GM12878 (cell line): ENCODE measurements at places on chromosomes 6 and 20. TPM values are rescaled to one million over a fixed set of nuclear protein-coding genes. Genes with fewer than 3 reads are reported as not detected.
A peak's percentile ranks its signal among the peaks of the same experiment; 100 is the strongest.

GRCh38 chr20:15927893-15928650 lies 645.2 kb downstream of the KIF16B start:
- no peaks in the 10 kb centered on the region for H3K27me3 ChIP-seq
- no peak overlapping the region for H3K27ac ChIP-seq
- no peak for DNase-seq

The BTN1A1 gene
- 1.1 and 1.4 TPM in 2 replicates for polyA plus RNA-seq

DNA sequence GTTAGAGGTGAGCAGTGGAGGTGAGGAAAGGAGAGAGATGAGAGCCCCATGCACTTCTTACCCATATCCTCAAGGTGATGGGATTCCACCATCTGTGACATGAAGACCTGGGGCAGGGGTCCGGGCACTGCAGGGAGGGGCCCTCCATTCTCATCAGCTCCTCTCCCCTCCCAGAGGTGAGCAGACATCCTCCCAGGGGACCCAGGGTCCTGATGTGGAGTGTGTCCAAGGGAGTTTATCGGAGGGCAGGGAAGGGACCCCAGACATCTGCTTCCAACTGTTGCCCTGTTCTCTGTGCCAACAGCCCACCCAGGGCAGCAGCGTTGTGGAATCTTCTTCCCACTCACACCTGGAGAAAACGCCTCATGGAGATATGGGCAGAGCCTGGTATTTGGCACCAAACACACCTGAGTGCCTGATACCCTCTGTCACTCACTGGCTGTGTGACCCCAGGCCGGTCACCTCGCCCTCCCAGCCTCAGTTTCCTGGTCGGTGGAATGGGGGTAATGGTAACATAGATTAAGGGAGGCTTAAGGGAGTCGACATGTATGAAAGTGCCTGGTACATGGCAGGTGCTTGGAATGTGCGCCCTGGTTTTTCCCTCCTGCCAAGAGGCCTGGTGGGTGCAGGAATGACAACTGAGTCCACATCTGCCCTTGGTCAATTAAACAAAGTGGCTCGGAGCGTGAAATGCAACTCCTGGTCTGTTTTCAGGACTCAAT lies 227.9 kb downstream of the PREX1 start:
- DNase-seq, result no peak
- H3K27ac ChIP-seq, result no peak overlapping the region
- H3K36me3 ChIP-seq, result no peaks in the 10 kb centered on the region

DNA sequence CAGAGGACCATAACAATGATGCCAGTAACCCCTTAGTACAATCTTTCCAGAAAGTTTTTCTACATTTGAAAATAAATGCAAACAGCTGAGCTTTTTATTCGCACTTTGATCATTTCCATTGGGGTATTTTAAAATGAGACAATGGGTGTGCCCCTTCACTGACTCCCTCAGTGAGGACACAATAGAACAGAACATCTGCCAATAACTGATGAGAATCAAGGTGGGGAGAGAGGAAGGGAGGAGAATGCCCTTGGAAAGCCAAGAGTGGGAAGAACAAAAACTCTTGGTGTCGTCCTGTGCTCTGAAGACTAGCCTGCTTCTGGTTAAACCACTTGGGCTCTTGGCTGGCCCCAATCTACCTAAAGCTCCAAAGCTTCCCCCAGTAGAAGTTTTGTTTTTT lies 66.0 kb downstream of the KIF13A start:
- H3K4me3 ChIP-seq, result no peak overlapping the region
- H3K36me3 ChIP-seq, result no peaks in the 10 kb centered on the region
- H3K27me3 ChIP-seq, result no peaks in the 10 kb centered on the region; the same call in 1 of the 2 replicates
- H3K27ac ChIP-seq, result no peak overlapping the region
- no peak for DNase-seq
- no peaks in the 10 kb centered on the region for H3K4me1 ChIP-seq

GRCh38 chr6:127111526-127111925 lies 6.9 kb upstream of the RSPO3 start:
- no peak for DNase-seq
- H3K36me3 ChIP-seq, result no peaks in the 10 kb centered on the region
- no peak overlapping the region for H3K4me3 ChIP-seq
- no peak overlapping the region for H3K27ac ChIP-seq
- H3K27me3 ChIP-seq, result peaks cover 3% of the 10 kb centered on the region; the same call in 1 of the 2 replicates
- no peaks in the 10 kb centered on the region for H3K4me1 ChIP-seq

GRCh38 chr6:46849361-46849690 lies 56.1 kb downstream of the MEP1A start:
- no peak overlapping the region for H3K4me3 ChIP-seq
- H3K4me1 ChIP-seq, result no peaks in the 10 kb centered on the region
- no peak overlapping the region for H3K27ac ChIP-seq
- DNase-seq, result no peak
- H3K27me3 ChIP-seq, result no peaks in the 10 kb centered on the region; the same call in 1 of the 2 replicates
- H3K36me3 ChIP-seq, result no peaks in the 10 kb centered on the region

The UNC93A gene
- not detected in 2 replicates for polyA plus RNA-seq

DNA sequence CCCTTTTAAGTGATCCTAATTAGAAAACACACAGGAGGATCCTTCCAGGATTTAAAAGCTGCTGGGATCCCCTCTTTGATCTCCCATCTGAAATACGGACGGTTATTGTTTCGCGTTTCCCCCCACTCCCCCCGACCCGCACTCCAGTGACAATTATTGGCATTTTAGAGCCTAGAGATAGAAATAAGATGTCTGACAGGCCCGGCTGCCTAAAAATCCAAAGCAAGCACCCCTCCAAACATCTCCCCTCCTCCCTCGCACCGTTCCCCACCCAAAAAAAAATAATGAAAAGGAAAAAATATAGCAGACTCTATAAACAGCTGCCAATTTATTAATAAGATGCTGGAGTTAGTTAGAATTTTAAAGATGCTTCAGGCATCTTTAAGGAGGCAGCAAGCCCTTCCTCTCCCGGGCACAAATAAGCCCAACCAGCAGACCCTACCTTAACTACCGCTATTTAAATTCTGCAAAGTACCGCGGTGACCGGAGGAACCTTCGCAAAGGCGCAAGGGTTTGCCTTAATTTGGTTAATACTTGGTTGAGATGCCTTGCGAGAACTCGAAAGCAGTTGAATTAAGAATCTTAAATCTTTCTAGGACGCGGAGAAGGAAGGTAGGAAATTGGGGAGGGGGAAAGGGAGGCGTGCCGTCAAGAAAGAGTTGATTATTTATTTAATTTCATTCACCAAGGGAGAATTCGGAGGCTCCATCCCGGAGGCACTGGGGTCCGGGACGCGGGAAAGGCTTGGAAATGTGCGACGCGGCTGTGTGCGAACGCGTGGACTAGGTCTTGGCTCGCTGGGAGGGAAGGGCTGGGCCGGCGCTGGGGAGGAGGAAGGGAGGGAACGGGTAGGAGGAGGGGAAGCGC lies 1.5 kb upstream of the ISM1 start:
- peaks cover 4% of the 10 kb centered on the region; the same call in 1 of the 2 replicates for H3K4me1 ChIP-seq
- no peak overlapping the region for H3K4me3 ChIP-seq
- no peak overlapping the region for H3K27ac ChIP-seq

The CRISP2 gene
- not detected in 2 replicates for polyA plus RNA-seq

- H3K27ac ChIP-seq, result no peak overlapping the region
- no peaks in the 10 kb centered on the region for H3K36me3 ChIP-seq
- H3K4me3 ChIP-seq, result no peak overlapping the region
- H3K4me1 ChIP-seq, result peaks cover 22% of the 10 kb centered on the region
Observed at GRCh38 chr6:12235341-12235740, 54.8 kb upstream of the EDN1 start.

GRCh38 chr6:98946879-98947410 lies 801 bp downstream of the FBXL4 start:
- DNase-seq, result no peak
- H3K4me3 ChIP-seq, result peak overlapping the region; percentile 90
- H3K36me3 ChIP-seq, result no peaks in the 10 kb centered on the region
- peak overlapping the region; percentile 82 for H3K27ac ChIP-seq

DNA sequence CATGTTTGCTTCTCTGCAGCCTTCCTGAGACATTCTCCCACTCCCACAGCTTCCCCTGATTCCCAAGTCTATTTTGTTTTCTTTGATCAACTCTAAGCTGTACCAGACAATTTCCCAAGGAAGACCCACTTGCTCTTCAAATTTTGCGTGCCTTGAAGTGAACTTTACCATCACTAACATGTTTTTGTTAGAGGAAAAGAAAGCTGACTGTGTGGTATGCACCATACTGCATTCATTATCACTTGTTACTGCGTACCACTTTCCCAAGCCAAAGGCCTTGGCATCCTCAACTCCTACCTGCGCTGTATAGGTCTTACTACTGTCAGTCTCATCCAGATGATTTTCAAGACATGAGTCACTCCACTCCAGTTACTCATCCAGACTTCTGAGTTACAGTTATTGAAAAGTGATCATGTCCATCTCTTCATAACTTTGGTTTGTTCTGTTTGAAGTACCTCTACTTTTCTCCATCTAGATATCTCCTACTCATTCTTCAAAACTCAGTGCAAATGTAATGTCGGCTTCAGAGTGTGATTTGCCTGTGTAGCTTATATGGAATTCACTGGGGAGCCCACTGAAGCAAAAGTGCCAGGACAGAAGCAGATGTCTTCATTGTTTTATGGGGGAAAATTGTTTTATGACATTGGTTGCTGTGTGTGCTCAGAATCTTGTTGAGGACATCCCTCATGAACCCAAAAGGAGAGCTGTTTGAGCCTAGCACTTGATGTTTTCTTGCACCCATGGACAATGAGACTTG lies 5.2 kb downstream of the RPS12 start:
- H3K4me1 ChIP-seq, result no peaks in the 10 kb centered on the region
- peaks cover 7% of the 10 kb centered on the region for H3K36me3 ChIP-seq
- no peak overlapping the region for H3K27ac ChIP-seq
- no peak overlapping the region for H3K4me3 ChIP-seq
- H3K27me3 ChIP-seq, result no peaks in the 10 kb centered on the region

DNA sequence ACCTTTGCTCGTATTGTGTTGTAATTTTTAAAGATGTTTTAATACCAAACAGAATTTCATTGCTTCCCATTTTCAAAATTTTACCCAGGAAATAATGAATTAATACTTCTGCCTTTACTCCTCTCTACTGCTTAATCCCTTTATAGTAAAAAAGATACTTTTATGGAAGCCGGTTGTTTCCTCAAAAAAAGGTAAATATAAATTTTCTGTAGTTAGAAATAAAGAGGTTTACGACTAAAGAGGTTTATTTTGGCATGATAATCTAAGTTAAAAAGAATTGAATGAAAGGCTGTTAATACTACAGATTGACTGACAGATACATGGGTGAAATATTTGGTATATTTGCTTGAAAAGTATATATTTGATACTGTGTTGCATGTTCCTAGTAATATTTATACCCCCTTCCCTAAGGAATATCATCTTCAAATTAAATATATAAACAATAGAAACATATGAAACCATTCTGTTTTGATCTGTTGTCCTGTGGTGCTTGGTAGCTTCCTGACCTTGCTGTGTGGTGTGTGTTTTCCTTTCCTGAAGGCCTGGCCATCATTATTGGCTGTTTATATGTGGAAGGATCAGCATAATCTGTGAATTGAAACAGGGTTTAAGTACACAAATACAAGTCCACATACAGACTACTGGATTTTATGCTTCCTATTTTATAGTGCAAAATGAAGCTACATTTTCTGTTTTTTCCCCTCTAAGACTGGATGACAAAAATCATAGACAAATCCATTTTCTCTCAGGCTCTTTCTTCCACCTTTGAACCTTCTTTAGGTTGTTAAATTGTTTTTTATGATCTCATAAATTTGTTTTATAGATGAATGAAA lies 2.3 kb downstream of the LIN28B start:
- no peaks in the 10 kb centered on the region for H3K36me3 ChIP-seq
- H3K4me1 ChIP-seq, result no peaks in the 10 kb centered on the region
- DNase-seq, result no peak
- H3K4me3 ChIP-seq, result no peak overlapping the region

DNA sequence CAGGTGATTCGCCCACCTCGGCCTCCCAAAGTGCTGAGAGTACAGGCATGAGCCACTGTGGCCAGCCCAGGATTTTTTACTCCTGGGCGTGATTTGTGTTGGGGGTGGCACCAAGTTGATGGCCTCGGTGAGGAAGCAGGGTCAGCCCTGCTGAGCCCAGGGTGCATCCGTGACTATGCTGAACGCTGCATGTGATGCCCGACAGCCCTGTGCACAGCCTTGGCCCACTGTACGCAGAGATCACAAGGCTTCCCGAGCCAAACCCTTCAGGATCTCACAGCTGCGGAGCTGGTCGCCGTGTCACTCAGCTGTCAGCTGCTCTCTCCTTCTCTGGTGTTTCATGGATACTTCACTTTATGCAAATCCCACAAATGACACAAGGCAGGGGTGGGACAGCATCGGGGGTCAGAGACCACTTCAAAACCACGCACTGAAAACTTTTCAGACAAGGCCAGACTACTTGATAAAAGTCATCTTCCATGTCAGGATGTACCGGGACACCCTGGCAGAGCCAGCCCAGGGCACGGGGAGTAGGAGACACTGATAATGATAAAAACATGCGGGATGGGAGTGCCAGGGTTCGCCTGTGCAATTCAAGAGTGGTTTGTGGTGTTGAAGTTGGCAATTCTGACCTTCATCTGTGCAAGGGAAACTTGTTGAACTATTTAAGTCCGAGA lies 31.2 kb upstream of the RPS6KA2 start:
- DNase-seq, result no peak
- peaks cover 13% of the 10 kb centered on the region for H3K27me3 ChIP-seq
- H3K27ac ChIP-seq, result no peak overlapping the region
- no peak overlapping the region for H3K4me3 ChIP-seq
- no peaks in the 10 kb centered on the region for H3K36me3 ChIP-seq

DNA sequence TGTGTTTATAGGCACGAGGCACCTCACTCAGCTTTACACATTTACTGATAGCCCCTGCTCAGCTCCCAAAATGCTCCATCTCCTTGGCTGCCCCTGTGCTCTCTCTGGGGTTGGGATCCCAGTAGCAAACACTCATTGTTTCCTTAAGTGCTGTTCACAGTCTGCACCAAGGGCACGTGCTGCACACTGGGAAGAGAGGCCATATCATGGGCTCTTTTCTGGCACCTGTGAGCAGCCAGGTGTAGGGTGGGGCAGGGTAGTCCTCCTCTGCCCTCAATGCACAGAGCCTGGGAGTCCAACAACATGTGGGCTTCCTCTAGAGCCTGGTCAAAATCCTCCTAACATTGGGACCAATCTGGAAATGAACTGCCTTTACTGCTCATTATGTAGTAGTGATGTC lies 67.9 kb downstream of the BANF2 start:
- H3K4me1 ChIP-seq, result no peaks in the 10 kb centered on the region
- no peak overlapping the region for H3K27ac ChIP-seq
- no peaks in the 10 kb centered on the region for H3K36me3 ChIP-seq
- DNase-seq, result no peak
- H3K4me3 ChIP-seq, result no peak overlapping the region
- H3K27me3 ChIP-seq, result no peaks in the 10 kb centered on the region

DNA sequence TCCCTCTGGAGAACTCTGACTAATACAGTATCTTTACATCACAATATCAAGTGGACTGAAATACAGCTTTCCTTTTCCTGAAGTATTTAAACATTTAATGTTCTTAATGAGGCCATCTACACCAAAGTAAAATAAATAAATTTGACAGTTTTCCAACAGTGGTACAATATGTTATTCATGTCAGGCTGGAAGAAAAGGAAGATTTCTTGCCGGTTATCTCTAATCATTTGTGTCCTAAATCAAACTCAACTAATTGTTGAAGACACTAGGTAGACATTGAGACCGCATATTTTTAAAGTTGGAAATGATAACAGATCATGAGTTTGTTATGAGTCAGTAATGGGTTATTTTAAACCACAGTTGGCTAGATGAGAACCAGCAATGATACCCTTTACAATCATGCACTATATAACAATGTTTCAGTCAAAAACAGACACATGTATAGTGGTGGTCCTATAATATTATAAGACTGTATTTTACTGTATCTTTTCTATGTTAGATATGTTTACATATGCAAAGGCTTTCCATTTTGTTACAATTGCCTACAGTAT lies 241.6 kb downstream of the LMBRD1 start:
- H3K27ac ChIP-seq, result no peak overlapping the region
- no peaks in the 10 kb centered on the region for H3K36me3 ChIP-seq
- DNase-seq, result no peak
- no peak overlapping the region for H3K4me3 ChIP-seq
- H3K4me1 ChIP-seq, result no peaks in the 10 kb centered on the region
